ENCODE measurements at places on chromosomes 6 and 20.

DNA sequence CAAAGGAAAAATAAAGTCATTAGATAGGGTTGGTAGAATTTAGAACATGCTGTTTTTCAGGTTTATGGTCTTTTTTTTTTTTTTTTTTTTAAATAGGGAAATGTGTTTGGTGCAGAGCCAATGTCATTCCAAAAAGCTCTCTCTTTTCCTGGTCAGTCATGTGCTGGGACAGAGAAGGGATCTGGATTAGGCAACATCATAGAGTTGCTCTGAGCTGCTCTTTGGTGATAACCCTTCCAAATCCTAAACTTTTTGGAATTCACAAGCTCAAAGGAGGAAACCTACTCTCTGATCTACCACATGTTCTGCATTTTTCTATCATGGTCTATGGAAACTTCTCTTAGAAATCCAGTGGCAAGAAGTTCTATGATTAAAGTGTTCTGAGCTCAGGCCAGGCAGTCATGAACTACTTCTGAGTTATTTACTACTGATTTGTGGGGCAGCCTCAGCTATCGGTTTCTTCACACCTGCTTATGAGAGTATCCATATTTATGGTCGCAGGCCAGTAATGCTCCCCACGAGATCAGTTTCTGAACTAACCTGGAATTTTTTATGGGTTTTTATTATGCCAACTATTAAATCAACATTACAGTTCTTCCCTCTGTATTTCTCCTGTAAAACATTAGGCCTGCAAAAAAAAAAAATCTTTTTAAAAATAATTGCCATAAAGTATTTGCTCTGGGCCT lies 4.8 kb downstream of the EDN1 start:
- H3K27me3 ChIP-seq = no peaks in the 10 kb centered on the region
- DNase-seq = peak; percentile 78
- peaks cover 17% of the 10 kb centered on the region for H3K4me1 ChIP-seq
- no peak overlapping the region for H3K4me3 ChIP-seq

DNA sequence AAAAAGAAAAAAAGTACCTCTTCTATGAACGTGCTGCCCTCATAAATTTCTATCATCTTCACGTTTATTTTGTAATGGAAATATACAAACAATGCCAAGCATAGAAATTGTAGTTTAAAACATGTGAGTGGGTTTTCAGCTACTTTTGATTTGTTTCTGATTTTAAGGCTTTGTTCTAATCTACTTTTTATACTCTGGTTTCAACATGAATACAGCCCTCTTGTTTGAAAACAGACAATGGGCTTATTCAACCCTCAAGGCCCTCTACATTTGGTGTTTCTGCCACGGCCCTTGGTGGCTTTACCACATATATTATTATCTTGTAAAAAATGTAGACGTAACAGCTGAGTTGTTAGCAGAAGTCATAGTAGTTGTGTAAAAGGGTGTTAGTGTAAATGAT lies 153.9 kb downstream of the SOX4 start:
- H3K4me3 ChIP-seq = no peak overlapping the region
- H3K4me1 ChIP-seq = peaks cover 4% of the 10 kb centered on the region
- DNase-seq = no peak
- H3K27me3 ChIP-seq = no peaks in the 10 kb centered on the region

- no peak overlapping the region for H3K4me3 ChIP-seq
- peaks cover 6% of the 10 kb centered on the region for H3K4me1 ChIP-seq
- DNase-seq = no peak
- H3K27ac ChIP-seq = no peak overlapping the region
- no peaks in the 10 kb centered on the region for H3K27me3 ChIP-seq
These were observed 2.5 kb downstream of the SCML4 start for GRCh38 chr6:107821591-107821990.

DNA sequence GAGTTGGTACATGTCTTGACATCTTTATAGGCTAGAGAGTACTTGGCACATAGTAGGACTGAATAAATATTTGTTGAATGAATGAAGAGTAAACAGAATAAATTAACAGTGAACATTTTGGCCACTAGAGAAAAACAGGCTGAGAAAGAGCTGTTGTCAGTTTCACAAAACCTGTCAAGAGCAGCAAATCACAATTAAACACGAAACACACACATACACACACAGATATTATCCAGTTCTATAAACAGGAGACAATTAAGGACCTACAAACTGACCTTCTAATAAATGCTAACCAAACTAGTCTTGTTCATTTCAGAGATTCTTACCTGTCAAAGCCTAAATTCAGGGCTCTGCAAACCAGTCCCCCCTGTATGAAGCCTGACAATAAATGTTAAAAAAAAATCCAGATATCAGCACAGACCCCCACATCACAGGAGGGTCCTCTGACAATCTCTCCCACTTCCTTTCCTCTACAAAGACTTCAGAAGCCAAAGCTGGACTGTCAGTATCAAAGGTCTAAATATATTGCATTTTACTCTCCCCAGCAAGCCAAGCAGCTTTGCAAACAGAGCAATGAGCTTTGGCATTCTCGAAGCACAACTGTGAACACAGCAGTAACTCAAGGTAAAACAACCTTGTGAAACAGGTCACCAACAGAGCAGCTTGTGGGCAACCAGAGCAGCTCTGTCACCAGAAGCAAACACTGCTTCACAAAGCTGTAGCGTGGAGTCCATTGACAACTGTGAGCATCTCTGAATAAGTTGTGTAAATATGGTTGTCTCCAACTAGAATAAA lies 229.9 kb downstream of the TBXT start:
- H3K36me3 ChIP-seq = no peaks in the 10 kb centered on the region
- H3K27me3 ChIP-seq = peaks cover 2% of the 10 kb centered on the region
- no peaks in the 10 kb centered on the region for H3K4me1 ChIP-seq
- no peak overlapping the region for H3K4me3 ChIP-seq

GRCh38 chr6:14026831-14027539 lies 90.6 kb upstream of the CD83 start:
- no peaks in the 10 kb centered on the region for H3K27me3 ChIP-seq
- DNase-seq = no peak
- H3K4me1 ChIP-seq = no peaks in the 10 kb centered on the region
- no peaks in the 10 kb centered on the region for H3K36me3 ChIP-seq
- H3K27ac ChIP-seq = no peak overlapping the region

DNA sequence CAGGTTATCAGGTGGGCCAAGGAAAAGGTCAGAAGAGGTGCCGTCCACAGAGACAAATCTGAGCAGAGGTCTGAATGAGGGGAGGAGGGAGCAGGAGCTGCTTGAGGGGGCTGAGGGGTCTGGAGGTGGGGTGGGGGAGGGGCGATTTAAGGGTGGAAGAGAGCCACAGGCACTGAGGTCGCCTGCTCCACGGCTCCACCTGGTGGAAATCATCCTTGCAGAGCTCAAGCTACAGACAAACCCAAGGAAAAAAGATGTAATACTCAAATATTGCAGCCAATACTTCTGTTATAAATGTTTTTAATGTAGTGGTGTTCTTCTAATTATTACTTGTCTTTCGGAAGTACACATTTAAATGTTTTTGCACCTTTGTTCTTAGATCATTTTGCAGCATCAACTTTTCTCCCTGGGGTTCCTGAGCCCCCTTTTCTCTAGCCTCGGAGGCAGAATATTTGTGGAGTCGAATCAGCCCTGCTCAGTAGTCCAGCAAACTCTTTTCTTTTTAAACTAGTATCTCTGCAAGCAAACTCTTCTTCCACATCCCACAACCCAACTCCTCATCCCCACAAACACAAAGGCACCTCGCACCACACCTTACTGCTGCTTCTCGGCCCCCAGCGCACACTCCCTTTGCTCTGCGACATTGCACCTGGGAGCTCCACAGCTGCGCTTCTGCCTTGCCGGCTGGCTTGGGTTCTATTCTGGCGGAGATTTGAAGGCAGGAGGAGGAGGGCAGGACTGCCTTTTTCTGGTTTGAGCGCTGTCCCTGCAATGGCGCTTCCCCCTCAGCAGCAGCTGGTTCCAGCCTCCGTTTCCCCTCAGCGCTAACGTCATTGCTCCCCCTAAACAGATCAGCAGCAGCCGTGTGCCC lies 51.0 kb upstream of the TFAP2A start:
- H3K27ac ChIP-seq = no peak overlapping the region
- no peak overlapping the region for H3K4me3 ChIP-seq
- no peaks in the 10 kb centered on the region for H3K36me3 ChIP-seq
- H3K4me1 ChIP-seq = peaks cover 2% of the 10 kb centered on the region

All from trophoblast cell (in vitro differentiated cells and primary cell).